Right atrium auricular region (tissue), 2 donors: ENCODE measurements at places on chromosomes 3 and 15. TPM values are rescaled to one million over a fixed set of nuclear protein-coding genes. Genes with fewer than 3 reads are reported as not detected.

GRCh38 chr15:76024021-76024768, 12.0 kb upstream of the NRG4 start:
- H3K4me3 ChIP-seq = no peak overlapping the region
- no peaks in the 10 kb centered on the region for H3K4me1 ChIP-seq
- DNase-seq = no peak
- no peaks in the 10 kb centered on the region for H3K36me3 ChIP-seq
- H3K27me3 ChIP-seq = no peaks in the 10 kb centered on the region

The SYNPR gene
- total RNA-seq = 8.3 TPM

The PLSCR2 gene
- not detected for total RNA-seq

The MINAR1 gene
- total RNA-seq = 0.07 TPM

The NRROS gene
- total RNA-seq = 4.8 TPM

DNA sequence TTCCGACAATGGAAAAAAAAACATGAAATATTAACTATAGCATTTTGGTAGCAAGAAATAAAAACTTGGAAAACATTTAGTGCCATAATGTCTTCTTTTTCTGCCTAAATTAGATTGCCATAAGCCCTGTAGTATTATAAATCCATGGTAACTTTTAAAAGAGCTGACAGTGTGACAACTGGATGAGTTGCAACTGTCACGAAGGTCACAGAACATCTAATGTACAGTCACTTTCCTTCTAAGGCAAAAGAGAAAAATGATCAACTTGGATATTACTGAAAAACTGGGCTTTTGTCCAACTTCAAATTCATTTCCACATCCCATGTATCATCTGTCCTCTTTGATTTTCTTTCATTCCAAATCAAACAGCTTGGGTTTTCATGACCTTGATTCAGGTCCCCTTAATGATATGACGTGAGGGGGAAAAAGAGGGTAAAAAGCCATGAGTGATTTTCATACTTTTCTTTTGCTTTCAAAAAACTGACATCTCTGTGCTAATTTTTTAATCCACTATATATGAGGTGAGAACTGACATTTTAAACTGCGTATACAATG, 602 bp downstream of the CPB1 start:
- H3K36me3 ChIP-seq = no peaks in the 10 kb centered on the region
- no peaks in the 10 kb centered on the region for H3K4me1 ChIP-seq
- H3K4me3 ChIP-seq = no peak overlapping the region
- no peaks in the 10 kb centered on the region for H3K27me3 ChIP-seq
- no peak overlapping the region for H3K27ac ChIP-seq
- DNase-seq = no peak

The FOXB1 gene
- total RNA-seq = not detected

GRCh38 chr3:187327845-187328244, 36.3 kb upstream of the MASP1 start:
- H3K27me3 ChIP-seq = no peaks in the 10 kb centered on the region
- H3K4me3 ChIP-seq = no peak overlapping the region
- H3K27ac ChIP-seq = no peak overlapping the region
- DNase-seq = no peak
- H3K36me3 ChIP-seq = no peaks in the 10 kb centered on the region
- no peaks in the 10 kb centered on the region for H3K4me1 ChIP-seq

DNA sequence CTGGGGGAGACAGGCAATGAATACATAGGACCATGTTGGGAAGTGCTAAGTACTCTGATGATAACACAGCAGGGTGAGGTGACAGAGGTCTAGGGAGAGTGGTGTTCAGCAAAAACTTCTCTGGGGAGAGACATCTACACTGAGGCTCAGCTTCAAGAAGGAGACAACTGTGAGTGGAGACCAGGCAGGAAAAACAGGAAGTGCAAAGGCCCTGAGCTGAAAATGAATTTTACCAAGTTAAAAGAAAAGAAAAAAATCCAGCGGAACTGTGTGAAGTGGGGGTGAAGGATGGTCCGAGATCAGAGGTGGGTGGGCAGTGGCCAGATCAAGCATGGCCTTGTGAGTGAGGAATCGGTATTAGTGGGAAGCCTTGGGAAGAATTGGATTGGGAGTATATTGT, 110.1 kb upstream of the CLSTN2 start:
- H3K4me3 ChIP-seq = no peak overlapping the region
- H3K36me3 ChIP-seq = no peaks in the 10 kb centered on the region
- H3K27me3 ChIP-seq = no peaks in the 10 kb centered on the region
- H3K4me1 ChIP-seq = no peaks in the 10 kb centered on the region
- no peak overlapping the region for H3K27ac ChIP-seq
- DNase-seq = no peak

The ACSBG1 gene
- total RNA-seq = not detected

GRCh38 chr15:98586066-98586465, 62.3 kb upstream of the IGF1R start:
- peak; percentile 4 for DNase-seq
- no peak overlapping the region for H3K27ac ChIP-seq
- H3K36me3 ChIP-seq = no peaks in the 10 kb centered on the region
- no peaks in the 10 kb centered on the region for H3K27me3 ChIP-seq
- H3K4me3 ChIP-seq = no peak overlapping the region
- H3K4me1 ChIP-seq = peaks cover under 1% of the 10 kb centered on the region
